CD8-positive, alpha-beta T cell (primary cell): ENCODE measurements at places on chromosomes 5 and 9. TPM values are rescaled to one million over a fixed set of nuclear protein-coding genes. Genes with fewer than 3 reads are reported as not detected.

The PDE6A gene
- not detected for total RNA-seq

The INSYN2B gene
- total RNA-seq: not detected

The MLANA gene
- not detected for total RNA-seq

The CACNA1B gene
- total RNA-seq: not detected
